T follicular helper cell (primary cell): ENCODE measurements at places on chromosomes 2 and 18.

GRCh38 chr2:20092226-20092900 is 40.9 kb upstream of the LAPTM4A start:
- no peak for DNase-seq

- no peak for DNase-seq
These were observed 33.8 kb upstream of the GALNT5 start for GRCh38 chr2:157223624-157224205.

DNA sequence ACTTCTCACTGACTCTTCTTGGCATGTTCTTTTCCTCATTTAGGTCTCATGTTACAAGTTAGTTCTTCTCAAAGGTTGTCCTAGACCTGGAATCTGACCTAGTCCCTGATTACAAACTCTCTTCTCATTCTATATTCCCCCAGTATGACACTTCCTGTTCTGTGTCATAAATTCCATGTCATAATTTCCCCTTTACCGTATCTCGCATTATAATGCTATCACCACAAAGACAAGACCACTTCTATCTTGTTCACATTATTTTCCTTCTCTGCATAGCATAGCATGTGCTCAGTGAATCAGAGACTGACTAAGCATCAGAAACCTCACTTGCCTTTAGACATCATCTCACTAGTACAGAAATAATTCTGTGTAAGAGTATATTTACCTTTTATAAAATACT is 63.6 kb upstream of the CAVIN2 start:
- no peak for DNase-seq

DNA sequence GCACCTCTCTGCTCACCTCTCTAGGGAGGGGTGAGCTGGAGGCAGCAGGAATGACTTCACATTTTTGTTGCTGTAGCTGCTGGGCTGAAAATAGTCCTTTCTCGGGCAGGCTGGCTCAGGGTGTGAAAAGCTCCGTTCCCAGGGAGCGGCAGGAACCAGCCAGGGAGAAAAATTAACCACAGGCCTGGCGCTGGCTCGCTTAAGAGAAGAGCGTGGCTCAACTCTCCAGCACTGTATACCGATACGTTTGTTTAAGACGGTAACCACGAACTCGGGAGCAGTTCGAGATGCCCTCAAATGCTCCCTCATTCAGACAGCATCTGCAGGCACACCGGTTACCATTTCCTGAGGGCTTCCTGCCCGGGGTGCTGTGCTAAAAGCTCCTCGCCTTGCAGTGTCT is 129.6 kb downstream of the CELF4 start:
- DNase-seq = no peak

DNA sequence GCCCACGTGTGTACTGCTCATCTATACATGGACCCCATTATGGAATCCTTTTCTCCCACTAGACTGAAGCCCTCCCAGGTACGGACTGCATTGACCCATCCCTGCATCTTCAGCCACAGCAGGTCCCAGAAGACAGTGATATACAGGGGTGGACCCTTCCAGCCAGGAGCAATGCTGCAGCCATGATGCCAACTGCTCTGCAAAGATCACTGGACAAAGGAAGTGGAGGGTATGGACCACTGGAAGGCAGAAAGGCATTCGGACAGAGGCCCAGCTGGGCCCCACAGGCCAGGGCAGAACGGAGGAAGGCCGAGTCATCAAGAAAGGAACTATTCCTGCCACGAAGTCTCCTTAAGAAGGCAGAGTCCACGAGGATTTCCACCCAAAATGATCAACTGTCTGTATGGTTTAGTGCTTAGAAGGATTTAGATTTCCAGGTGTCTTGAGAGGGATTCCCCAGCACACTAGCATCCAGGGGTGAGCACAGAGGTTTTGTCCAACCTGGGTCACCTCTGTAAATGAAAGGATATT is 93.4 kb downstream of the TWIST2 start:
- no peak for DNase-seq

DNA sequence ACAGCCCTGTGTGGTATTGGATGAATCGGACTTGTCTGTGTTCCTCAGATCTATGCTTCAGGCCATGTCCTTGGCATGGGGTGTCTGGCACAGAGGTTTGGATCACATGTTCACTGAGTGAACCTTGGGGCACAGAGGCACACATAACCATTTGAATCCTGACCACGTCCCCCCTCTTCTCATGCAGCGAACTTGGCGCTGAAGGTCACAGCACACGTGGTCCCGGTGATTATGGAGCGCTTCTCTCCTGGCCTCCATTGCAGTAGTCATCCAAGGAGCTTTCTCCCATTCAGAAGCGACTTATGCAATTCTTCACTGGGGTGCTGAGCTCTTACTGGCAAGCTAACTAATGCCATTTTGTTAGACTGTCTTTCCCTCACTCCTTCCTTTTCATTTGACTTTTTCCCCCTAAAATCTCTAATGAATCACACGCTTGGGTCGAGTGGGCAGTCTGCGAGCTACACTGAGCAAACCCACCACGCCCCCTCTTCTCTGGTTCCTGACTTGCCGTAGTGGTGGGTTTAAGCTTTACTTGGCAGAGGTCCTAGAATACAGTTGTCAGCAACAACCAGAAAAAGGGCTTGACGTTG is 59.4 kb downstream of the KCNG2 start:
- DNase-seq = no peak

DNA sequence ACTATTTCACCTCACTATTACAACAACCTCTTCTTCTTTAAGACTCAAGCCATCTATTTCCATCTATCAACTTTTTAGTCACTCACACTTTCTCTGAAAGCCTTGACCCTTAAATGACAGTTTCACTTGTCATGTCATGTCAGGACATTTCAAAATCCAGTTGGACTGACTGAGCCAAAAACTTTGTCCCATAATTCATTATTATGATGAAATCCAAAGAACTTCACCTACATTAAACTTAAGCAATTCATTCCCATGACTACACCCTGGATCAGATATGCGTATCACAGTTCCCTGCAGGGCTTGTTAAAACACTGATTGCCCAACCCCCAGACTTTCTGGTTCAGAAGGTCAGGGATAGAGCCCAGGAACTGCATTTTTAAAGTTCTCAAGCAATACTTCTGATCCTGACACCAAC is 26.5 kb downstream of the LDAH start:
- DNase-seq = no peak

DNA sequence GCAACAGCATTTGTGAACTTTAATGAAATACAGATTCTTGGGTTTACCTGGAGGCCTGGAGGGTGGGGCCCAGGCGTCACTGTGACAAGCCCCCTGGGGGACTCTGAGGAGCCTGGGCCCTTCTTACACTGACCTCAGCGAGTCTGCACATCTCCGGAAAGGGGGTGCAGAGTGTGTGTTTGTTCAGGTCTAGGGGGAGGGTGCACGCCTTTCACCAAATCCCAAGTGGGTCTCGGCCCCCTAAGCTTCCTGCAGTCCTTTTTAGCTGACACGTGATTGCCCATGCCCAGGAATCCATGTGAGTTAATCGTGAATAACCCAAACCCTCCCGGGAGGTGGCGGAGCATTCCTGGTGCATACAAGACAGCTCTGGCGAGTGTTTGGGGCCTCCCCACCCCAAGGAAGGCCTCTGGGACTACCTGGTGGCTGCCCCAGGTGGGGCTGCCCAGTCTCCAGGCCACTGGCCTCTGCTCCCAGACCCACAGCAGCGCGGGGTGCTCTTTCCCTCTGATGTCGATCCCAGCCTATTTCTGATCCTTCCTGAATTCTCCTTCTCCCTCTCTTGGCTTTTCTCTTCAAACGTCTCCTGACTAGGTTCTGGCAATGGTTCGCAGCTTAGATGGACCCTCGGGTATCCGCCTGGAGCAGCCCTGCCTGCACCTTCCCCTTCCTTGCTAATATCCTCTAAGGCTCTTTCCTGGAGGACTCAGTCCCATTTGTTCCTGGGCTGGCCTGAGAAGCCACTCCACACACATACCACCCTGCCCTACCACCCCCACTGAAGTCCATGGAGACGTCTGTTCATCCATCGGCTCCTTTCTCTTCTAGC is 10.0 kb downstream of the NGEF start:
- no peak for DNase-seq

DNA sequence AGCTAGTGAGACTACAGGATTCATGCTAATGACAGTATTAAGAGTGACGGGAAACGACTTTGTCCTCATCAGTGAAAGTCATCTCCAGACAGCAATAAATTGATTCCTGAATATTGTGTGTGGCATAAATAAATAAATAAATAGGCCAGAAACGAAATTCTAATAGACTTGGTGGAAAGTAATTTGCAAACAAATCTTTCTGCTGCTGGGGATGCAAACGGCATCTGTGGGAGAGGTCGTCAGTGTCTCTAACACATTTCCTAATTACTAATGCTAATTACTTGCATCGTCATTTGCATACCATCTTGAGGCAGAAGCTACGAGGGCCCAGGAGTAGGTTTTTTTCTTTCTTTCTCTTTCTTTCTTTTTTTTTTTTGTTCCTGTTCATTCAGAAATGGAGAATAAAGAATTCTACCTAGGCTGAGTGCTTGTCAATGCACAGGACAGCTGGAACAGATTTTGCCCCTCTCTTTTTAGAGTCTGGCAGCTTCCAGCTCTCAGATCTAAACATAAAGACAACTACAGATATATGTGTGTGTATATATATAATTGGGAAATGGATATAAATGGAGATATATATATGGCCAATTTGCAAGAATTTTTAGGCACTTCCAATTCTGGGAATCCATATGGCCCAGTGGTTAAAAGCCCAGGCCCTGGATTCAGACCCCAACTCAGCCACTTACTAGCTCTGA is 75.1 kb downstream of the SPP2 start:
- no peak for DNase-seq

- DNase-seq = no peak
These were observed 134.5 kb downstream of the LRRTM1 start for GRCh38 chr2:80169811-80170594.

- no peak for DNase-seq
These were observed 2.3 kb upstream of the NPPC start for GRCh38 chr2:231928481-231928880.

DNA sequence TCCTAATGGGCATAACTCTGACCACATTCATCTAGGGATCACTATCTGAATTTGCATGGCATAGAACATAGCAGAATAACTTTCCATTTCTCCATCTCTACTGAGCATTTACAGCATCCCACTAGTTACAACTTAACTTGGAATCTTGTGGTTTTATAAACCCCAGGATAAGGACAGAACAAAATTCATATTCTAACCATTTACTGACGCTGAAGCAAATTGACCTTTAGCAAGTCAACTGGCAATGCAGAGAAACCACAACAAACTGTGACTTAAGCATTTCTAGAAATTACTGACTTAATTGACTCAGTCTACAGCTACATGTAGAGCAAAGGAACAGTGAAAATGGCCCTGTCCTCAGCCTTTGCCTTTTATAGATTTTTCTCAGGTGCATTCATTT is 61.2 kb downstream of the DCC start:
- DNase-seq = no peak

DNA sequence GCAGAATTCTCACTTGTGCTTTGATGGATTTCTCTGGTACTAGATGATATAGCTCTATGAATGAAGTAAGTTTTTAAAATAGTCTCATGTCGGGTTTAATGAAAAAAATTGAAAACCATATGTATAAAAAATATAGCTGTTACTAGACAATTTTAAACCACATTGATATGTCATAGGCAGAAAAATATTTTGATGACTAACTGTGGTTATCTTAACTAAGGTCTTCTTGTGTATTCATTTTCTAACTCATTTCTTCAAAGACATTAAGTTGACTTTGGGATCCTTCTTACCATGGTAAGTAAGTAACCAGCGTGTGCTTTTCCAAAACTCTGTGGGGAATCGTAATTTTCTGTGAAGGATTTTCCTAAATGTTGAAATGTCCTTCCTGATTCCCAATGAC is 160.9 kb upstream of the COL3A1 start:
- no peak for DNase-seq

DNA sequence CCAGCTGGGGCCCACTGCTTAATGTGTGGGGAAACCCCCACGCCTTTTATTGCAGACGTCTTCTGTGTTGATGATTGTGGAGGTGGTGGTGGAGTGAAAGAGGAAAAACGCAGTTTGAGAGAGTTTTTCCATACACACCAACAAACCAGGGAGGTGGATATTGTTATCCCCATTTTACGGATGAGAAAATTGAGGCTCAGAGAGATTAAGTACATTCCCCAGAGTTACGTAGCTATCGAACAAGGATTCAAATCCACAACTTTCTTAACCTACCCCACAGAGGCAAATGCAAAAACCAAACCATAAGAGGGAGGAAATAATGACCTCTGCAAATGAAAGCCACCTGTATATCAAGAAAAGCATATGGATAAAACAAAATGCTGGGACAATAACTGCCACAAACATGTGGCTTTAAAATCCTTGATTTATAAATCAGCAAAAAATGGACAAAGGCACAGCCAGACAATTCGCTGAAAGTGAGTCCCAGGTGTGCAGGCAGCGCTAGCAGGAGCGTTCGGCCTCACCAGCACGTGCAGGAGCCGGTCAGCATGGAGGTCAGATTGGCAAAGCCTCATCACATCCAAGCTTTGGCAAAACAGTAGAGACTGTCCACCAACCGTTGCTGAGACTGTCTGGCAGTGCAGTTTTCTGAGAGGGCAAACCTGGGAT is 12.6 kb upstream of the RAB17 start:
- no peak for DNase-seq

- no peak for DNase-seq
These were observed 15.2 kb downstream of the MMADHC start for GRCh38 chr2:149572102-149572953.

- DNase-seq = no peak
These were observed 588 bp upstream of the CCDC93 start for GRCh38 chr2:118014492-118014824.

DNA sequence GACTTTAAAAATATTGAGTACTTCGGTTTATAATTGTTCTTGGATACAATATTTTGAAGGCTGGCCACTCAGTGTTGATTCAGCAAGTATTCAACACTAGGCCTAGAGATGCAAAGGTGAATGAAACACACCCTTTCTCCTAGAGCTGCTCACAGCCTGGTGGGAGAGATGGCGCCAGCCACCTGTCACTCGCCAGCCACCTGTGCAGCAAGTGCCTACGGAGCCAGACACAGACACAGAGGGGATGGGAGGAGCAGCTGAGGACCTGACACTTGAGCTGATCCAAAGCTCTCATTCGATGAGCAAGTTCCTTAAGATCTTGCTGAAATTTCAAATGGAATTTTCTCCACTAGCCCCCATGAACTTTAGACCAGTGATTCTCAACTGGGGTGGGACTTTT is 151.1 kb upstream of the RIOK3 start:
- DNase-seq = no peak

GRCh38 chr2:132677661-132678060 is 7.7 kb upstream of the LYPD1 start:
- DNase-seq = no peak

- no peak for DNase-seq
These were observed 54.5 kb upstream of the TMEM87B start for GRCh38 chr2:112000399-112001135.
